SJSA1 (cell line): ENCODE measurements at places on chromosomes 13 and 19. TPM values are rescaled to one million over a fixed set of nuclear protein-coding genes. Genes with fewer than 3 reads are reported as not detected.

- DNase-seq: no peak
Observed at GRCh38 chr19:57719424-57719823, 8.0 kb downstream of the ZNF671 start.

- no peak for DNase-seq
Observed at GRCh38 chr13:113628291-113629270, 29.4 kb downstream of the ATP4B start.

DNA sequence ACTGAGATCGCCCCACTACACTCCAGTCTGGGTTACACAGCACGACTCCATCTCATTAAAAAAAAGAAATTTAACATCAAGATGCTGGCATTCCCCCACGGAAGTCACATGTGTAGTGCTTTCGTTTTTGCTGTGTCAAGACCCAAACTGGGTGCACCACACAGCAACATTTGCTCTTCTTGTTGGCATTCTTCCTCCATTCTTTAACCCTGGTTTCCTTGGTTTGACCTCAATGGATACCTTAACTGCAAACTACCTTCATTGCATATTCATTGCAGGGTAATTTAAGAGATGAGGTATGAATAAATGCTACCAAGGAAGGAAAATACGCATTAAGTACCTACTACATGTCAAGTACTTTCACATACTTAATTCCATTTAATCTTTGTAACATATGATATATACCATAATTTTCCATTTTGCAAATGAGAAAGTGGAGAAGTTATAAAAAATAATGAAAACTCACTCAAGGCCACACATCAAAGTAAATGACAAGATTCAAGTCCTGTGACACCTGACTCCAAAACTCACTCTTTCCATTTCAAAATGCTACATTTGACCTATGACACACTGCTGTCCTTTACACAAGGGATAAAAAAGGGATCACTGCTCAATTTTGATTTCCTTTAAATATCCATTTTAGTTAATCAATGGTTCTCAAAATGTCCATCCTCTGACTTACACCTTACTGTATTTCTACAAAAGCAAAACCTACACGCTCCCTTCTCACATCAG, 59.2 kb downstream of the STK24 start:
- no peak for DNase-seq

DNA sequence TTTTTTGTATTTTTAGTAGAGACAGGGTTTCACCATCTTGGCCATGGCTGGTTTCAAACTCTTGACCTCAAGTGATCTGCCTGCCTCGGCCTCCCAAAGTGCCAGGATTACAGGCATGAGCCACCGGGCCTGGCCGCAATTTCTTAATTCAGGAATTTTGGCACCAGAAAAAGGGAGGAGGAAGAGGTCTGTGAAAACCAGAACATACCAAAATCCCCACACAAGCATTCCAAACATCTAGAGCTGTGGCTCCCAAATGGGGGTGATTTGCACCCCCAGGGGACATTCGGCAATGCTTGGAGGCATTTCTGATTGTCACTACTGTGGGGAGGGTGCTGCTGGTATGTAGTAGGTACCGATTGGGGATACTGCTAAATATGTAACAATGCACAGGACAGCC, 40.2 kb upstream of the ABCC4 start:
- DNase-seq: no peak

DNA sequence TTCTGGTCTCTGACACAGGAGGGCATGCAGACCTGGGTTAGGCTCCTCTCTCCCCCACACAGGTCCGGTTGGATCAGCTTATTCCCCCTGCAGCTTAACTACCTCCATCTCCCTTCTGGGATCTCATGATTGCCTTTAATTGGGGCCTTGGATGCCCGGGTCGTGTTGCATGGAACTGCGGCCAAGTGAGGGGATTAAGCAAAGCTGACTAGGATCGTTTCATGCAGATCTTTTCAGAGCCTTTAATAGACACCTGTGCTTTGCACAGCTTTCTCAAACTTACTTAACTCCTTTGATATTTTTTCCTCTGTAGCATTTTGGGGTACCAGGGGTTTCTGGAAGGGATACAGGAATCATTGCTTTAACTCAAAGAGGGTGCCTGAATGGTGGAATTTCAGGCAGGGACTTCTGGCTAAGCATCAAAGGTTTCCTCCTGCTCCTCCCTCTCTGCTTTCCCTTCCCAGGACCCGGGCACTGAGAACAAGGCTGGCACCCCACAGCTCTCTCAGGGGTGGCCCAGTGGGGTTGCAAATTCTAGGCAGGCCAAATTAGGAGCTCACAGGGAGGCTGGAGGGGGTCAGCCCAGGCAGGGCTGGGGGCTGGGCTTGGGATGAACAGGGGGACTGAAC, 477 bp downstream of the NFILZ start:
- DNase-seq: no peak

- DNase-seq: no peak
Observed at GRCh38 chr13:45238945-45239795, 38.3 kb upstream of the KCTD4 start.

Gene CLEC17A
- total RNA-seq: 0.18 TPM in 1 of 2 replicates, not detected in the other

Gene MRI1
- total RNA-seq: 34.4 and 45.4 TPM in 2 replicates

Gene PDE4A
- total RNA-seq: 6.9 and 11.5 TPM in 2 replicates

DNA sequence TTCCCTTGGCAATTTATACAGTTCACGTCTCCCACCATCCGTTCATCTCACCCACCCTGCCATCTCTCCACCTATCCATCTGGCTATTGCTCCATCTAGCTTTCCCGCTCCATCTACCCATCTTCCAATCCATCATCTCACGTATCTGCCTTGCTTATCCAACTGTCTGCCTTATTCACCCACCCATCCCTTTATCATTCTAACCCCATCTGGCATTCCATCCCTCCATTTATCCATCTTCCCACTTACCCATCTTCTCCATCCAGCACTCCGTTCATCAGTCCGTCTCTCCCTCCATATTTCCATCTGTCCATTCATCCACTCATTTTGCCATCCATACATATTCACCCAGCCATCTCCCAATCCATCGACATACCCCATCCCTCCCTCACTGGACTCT, 10.0 kb downstream of the RPS16 start:
- DNase-seq: no peak

Gene ANGPTL8
- 0.61 TPM in 1 of 2 replicates, not detected in the other for total RNA-seq

Gene DCLK1
- total RNA-seq: 2.2 and 3.7 TPM in 2 replicates

DNA sequence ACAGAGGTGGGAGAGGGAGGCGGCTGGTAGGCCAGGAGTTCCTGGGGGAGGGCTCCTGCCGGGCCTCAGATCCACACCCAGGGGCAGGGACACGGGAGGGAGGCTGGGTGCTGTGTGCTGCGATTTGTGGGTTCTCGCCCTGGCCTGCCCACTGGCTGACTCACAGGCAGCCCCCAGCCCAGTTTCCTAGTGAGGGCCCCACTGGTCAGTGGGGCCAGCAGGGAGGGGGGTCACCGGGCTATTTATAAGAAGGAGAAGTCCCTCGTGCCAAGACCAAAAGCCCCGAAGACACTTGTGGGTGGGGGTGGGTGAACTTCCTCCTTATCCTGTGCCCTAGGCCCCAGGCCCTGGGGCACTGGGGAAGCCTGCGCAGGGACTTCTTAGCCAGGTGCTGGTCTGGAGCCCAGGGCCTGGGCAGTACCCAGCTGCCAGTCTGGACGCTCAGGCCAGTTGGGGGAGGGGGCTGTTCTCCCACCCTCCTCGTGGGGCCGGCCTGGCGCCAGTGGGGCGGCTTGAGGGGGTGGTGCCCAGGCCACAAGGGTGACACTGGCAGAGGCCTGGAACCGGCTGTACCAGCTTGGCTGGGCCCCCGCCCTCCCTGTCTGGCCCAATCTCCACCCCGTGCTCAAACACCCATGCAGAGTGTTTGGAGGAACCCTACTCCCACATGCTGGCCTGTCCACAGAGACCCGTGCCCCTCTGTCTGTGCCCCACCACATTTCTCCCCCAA, 5.0 kb upstream of the JUNB start:
- DNase-seq: no peak

DNA sequence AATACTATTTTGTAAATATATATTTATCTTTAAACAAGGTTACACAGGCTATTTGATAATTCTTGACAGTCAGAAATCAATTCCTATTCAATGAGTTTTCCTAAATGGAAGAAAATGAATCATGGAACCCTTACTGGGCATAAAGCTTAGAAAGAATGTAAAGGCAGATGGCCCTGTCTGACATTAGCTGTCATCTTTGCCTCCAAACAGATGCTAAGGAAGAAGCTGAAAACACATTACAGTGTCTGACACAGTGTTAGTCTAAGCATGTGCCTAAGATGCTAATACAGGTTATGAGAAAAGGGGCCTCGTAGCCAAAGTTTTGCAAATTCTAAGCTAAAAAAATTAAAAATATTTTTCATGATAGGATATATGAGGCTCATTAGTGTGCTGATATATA, 112.8 kb downstream of the ITGBL1 start:
- DNase-seq: no peak

- no peak for DNase-seq
Observed at GRCh38 chr19:42189133-42189532, 28.3 kb downstream of the DEDD2 start.

GRCh38 chr13:64925284-64925683, 2304.9 kb downstream of the PCDH9 start:
- DNase-seq: no peak

DNA sequence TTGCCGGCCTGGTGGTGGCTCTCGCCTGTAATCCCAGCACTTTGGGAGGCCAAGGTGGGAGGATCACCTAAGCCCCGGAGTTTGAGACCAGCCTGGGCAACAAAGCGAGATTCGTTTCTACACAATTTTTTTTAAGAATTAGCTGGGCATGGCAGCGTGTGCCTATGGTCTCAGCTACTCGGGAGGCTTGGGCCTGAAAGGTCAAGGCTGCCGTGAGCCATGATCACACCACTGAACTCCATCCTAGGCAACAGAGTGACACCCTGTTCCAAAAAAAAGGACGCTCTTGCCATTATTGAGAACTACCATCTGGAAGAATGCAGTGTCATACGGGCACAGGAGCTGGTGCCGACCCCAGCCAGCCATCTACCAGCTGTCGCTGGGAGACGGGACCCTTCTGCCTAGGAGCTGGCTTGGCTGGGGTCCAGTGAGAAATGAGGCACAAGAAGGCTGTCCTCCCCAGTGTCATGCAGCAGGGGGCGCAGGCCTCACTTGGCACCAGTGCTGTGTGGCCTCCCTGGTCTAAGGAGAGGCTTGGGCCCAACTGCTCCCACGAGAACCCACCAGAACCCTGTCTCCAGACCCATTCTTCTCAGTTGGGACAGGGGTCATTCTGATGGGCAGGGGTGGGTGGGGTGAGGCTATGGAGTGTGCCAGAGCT, 12.2 kb upstream of the RELB start:
- peak; percentile 72 for DNase-seq

GRCh38 chr13:106477303-106477702, 58.2 kb downstream of the EFNB2 start:
- DNase-seq: no peak

GRCh38 chr13:110428313-110428712, 121.2 kb downstream of the COL4A2 start:
- DNase-seq: no peak

DNA sequence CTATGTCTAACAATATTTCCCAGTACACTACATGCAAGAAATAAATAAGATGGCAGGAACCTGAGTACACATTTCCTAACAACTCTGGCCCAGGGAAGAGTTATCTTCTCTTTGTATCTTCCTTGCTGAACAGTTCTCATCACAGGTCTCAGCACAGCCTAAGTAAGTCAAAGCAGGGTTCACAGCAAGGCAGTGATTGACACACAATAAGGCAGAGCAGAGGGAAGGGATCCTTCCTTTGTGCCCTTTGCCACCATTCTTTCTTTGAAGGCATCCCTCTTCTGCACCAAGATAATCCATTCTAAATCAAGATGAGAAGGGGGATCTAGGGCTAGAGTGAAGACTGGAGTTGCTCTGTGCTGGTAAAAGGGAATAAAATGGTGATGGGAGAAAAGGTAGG, 73.4 kb upstream of the TRPC4 start:
- DNase-seq: no peak

Gene ZNF737
- not detected in 2 replicates for total RNA-seq

DNA sequence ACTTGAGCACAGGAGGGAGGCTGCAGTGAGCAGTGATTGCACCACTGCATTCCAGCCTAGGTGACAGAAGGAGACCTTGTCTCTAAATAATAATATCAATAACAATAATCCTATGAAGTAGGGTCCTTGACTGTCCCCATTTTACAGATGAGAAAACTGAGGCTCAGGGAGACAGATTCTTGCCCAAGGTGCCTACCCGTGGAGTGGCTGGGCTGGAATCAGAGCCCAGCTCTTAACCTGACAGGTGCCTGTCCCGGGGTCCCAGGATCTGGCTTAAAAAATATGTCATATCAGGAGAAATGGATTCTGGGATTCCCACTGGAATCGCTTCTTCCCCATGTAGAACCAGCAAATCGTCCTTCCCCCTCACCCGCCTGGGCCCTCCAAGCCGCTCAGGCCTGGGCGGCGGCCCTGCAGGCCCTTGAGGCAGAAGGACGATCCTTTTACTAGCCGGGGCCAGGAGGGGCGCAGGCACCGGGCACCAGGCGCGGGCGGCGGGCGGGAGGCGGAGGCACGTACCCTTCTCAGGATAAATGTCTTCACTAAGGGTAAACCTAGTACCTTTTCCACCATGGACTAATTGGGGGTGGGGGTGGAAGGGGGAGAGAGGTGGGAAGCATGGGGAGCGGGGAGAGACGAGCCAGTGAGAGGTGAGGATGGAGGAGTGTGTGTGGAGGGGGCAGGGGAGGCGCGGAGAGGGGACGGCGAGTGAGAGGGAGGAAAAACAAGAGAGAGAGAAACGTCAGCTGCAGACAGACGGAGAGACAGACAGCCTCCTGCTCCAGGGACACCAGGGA, 60.6 kb downstream of the COLGALT1 start:
- no peak for DNase-seq

DNA sequence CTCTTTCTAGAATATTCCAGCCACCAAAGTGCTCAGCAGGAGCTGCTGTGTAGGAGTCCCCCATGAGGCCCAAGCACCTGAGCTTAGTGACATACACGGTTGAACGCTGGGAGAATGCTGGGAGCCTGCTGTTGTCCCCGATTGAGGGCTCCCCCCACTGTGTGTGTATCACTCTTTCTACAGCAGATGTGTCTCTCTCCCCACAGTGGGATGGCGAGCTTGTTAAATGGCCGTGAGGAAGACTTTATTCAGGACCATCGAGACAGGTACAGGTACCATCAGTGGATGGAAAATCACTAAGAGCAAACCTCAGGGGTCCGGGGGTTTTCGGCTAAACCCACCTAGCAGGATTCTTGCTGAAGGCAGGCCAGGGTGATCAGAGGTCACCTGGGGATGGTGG, 22.7 kb downstream of the EPN1 start:
- DNase-seq: no peak

GRCh38 chr13:32079587-32079986, 48.0 kb downstream of the FRY start:
- no peak for DNase-seq

- DNase-seq: no peak
Observed at GRCh38 chr13:50888362-50888761, 21.2 kb upstream of the RNASEH2B start.

- DNase-seq: no peak
Observed at GRCh38 chr19:12769689-12770088, 5.7 kb downstream of the HOOK2 start.

DNA sequence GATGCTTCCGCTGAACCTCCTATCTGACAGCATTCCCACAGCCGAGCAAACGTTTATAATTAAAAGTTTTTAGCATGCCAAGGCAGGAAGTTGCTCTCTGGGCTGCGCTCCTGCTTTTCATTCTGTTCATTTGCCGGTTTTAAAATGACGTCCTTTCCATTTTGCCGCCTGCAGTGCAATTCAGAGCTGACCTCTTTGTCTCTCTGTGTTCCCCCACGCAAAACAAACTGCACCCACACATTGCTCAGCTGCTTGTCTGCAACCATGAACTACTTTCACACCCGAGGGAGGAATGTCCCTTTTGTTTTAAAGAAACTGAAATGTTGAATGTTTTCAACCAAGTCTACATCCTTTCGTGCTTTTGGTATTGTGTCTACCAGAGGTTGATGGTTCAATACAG, 416.5 kb downstream of the EFNB2 start:
- DNase-seq: no peak

- no peak for DNase-seq
Observed at GRCh38 chr19:17061205-17061604, 14.0 kb downstream of the HAUS8 start.

Gene RASGRP4
- not detected in 2 replicates for total RNA-seq
